ENCODE measurements at places on chromosomes 11 and 22. TPM values are rescaled to one million over a fixed set of nuclear protein-coding genes. Genes with fewer than 3 reads are reported as not detected.

The INS gene
- not detected for total RNA-seq

The NTM gene
- 5.3 TPM for total RNA-seq

The TEX54 gene
- not detected for total RNA-seq

The MICAL2 gene
- total RNA-seq, result 148 TPM

The TNNT3 gene
- not detected for total RNA-seq

The THRSP gene
- not detected for total RNA-seq

The LSP1 gene
- 0.58 TPM for total RNA-seq

The EXT2 gene
- 140 TPM for total RNA-seq

The KRTAP5-4 gene
- total RNA-seq, result not detected

The TUBGCP6 gene
- 19.8 TPM for total RNA-seq

The GRIK4 gene
- total RNA-seq, result 0.06 TPM

The NLRP14 gene
- total RNA-seq, result not detected

The PDGFD gene
- 2.0 TPM for total RNA-seq

The HEPN1 gene
- total RNA-seq, result not detected

The TMEM135 gene
- total RNA-seq, result 23.9 TPM

Measured in epithelial cell of proximal tubule (primary cell).